ENCODE measurements at places on chromosomes 4 and X.
A peak's percentile ranks its signal among the peaks of the same experiment; 100 is the strongest.

DNA sequence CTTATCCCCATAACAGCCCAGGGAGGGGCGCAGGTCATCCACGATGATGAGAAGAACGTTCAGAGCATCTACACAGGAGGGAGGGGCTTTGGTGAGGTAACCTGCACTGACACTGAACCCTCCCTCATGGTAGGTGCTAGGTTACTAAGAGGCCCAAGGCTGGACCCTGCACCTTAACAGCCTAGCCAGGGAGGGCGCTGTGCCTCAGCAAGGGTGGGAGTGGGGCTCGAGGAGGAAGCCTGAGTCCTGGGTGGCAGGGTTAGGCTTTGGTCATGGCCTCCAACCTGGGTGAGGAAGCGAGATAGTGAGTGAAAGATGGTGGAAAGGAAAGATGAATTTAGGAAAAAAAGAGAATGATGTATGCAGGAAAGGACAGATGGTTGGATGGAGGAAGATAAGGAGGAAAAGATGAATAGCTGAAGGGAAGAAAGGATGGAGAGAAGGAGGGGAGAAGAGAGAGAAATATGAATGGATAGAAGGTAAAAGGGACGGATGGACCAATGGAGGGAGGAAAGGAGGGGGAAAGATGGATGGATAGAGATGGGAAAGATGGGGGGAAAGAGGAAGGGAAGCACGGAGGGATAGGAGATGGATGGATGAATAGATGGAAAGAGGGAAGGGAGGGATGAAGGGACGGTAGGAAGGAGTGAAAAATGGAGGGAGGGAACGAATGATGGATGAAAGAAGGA is 736 bp downstream of the IDS start:
- DNase-seq = no peak

DNA sequence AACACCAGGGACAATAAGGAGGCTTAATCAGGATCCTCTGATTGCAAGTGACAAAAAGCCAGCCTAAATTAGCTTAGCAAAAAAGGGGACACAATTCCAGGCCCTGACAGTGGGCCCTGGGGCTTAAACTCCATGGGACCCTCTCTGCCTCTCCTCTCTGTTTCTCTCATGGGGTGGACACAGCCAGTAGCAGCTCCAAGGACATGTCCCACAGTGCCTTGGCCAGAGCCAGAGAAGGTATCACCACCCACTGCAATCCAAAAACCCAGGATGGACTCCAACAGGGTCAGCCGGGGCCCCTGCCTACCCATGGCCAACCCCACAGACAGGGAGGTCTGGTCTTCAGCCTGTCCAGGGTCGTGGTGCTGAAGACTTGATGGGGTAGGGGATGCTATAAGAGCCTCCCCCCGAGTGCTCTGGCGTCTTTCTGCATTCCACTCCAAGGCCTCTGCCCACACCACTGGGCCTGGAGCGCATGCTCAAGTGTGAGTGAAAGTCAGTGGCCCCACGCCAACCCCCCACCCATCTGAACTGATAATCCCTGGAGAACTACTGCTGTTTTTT is 19.7 kb upstream of the PPP2R2C start:
- DNase-seq = no peak

DNA sequence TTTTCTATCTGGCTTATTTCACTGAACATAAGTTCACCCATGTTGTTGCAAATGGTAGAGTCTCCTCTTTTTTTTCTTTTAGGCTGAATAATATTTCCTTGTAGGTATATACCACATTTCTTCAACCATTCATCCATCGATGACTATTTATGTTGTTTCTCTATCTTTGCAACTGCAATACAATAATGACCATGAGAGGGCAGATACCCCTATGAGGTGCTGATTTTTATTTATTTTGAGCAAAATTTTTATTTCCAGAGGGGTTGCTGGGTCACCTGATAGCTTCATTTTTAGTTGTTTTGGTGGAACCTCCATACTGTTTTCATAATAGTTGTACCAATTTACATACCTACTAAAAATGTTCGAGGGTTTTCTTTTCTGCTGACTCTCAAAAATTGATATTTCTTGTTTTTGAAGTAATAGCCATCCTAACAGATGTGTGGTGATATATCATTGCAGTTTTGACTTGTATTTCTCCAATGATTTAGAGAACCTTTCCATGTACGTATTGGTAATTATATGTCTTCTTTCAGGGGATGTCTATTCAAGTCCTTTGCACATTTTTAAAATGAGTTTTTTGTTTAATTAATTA is 1697.0 kb downstream of the PCDH7 start:
- DNase-seq = no peak

GRCh38 chr4:2251795-2252529 is 9.9 kb downstream of the MXD4 start:
- DNase-seq = no peak

DNA sequence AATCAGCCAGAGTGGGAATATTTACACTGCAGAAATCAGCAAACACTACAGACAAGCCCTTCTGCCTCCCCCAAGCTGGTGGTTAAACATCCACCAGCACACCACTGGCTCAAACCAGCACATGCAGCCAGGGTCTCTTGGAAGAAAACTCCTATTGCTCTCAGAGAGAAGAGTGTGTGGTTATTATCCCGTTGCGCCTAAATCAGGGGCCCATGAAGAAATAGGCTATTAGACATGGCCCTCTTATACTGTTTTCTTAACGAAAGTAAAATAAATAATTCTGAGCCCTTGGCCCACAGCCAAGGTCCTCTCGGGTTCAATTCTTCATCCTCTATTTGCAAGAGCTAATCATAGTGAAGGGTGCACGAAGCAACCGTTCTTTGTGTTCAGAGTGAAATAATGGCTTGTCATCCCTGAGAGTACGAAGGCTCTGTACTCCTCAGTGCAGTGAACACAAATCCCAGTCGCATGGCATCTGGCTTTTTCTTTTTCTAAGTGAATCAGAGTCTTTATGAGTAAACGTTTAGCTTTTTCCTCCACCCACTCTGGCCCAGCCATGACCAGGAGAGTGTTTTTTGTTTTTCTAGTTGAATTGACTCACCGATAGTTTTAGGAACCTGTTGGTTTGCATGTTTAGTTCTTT is 33.4 kb upstream of the RBM47 start:
- peak; percentile 57 for DNase-seq

DNA sequence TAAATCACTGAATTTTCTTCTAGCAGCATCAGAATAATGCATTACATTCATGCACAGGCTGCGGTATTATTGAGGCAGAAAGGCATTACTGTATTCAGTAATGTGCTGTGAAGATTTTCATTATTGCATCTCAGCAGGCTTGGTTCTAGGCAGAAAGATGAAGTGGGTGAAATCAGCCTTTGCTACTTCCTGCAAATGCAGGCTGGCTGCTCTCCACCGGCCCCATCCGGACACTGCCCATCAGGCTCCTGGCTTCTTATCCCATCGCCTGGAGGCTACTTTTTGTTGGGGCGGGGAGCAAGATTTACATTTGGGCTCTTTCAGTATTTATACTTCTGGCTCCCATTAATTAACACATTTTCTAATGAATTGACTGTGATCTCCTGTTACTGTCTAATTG is 117.8 kb downstream of the FRAS1 start:
- no peak for DNase-seq

GRCh38 chr4:118177126-118177525 is 142.8 kb downstream of the NDST3 start:
- DNase-seq = peak; percentile 52

GRCh38 chrX:119880076-119880475 is 8.4 kb downstream of the NDUFA1 start:
- DNase-seq = no peak

GRCh38 chr4:156182269-156182668 is 228.6 kb upstream of the CTSO start:
- DNase-seq = no peak

GRCh38 chr4:38846015-38846414 is 10.6 kb downstream of the TLR6 start:
- no peak for DNase-seq
